Naive thymus-derived CD4-positive, alpha-beta T cell (primary cell): ENCODE measurements at places on chromosomes 5 and 9.

GRCh38 chr5:174626369-174626920 is 97.9 kb upstream of the MSX2 start:
- DNase-seq, result no peak

- DNase-seq, result peak; percentile 25
Observed at GRCh38 chr9:69877852-69878514, 57.4 kb downstream of the CFAP95 start.

GRCh38 chr9:24296124-24296523 is 249.6 kb downstream of the IZUMO3 start:
- no peak for DNase-seq

GRCh38 chr5:168916266-168916665 is 337.1 kb upstream of the PANK3 start:
- no peak for DNase-seq

- DNase-seq, result no peak
Observed at GRCh38 chr9:106228861-106229260, 534.5 kb downstream of the TMEM38B start.

- no peak for DNase-seq
Observed at GRCh38 chr9:24516463-24516862, 29.2 kb downstream of the IZUMO3 start.

- DNase-seq, result no peak
Observed at GRCh38 chr9:105329719-105330062, 85.2 kb downstream of the SLC44A1 start.

GRCh38 chr5:157563373-157563928 is 12.1 kb downstream of the ADAM19 start:
- no peak for DNase-seq

DNA sequence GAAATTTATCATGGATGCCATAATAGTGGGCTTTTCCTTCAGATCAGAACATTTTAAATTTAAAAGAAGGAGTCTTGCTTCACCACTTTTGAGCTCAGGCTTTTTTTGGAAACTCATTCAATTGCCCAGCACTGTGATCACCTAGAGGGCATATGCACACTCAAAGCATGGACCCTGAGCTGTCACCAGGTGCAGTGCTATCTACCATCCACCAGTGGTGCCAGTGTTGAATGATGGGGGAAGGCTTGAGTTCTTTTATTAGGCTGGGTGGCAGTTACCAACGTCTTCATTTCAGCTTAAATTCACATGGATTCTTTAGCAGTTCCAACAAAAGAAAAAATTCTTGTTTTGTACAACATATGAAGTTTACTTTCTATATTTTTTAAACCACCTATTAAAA is 164.1 kb downstream of the CFAP90 start:
- DNase-seq, result no peak

- DNase-seq, result no peak
Observed at GRCh38 chr9:115808108-115808507, 345.5 kb upstream of the PAPPA start.

- DNase-seq, result no peak
Observed at GRCh38 chr9:123329329-123329955, 26.6 kb upstream of the CRB2 start.

GRCh38 chr5:33929925-33930690 is 6.1 kb upstream of the RXFP3 start:
- no peak for DNase-seq

GRCh38 chr9:107016383-107016782 is 153.4 kb downstream of the ZNF462 start:
- no peak for DNase-seq

GRCh38 chr5:122775550-122776542 is 966 bp downstream of the SNX2 start:
- DNase-seq, result no peak

GRCh38 chr5:172716796-172717313 is 54.1 kb downstream of the DUSP1 start:
- DNase-seq, result peak; percentile 70

GRCh38 chr5:123124126-123124858 is 35.3 kb downstream of the PRDM6 start:
- no peak for DNase-seq

DNA sequence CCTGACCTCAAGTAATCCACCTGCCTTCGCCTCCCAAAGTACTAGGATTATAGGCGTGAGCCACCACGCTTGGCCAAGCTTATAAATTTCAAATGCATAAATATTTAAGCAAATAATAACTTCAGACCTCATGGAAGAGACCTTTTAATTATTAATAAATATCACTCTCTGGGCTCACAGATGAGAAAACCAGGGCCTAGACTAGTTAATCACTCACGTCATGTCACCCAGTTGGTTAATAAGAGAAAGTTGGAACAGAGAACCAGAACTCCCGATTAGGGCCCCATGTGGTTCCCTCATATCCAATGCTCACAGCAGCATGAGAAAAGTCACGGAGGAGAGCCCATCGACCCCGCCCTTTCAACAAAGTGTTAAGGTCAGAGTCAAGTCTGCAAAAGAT is 79.3 kb downstream of the EPB41L4A start:
- DNase-seq, result no peak

GRCh38 chr9:92324889-92325268 is 271 bp downstream of the NOL8 start:
- DNase-seq, result no peak

- no peak for DNase-seq
Observed at GRCh38 chr9:90726215-90726614, 75.4 kb upstream of the SYK start.

DNA sequence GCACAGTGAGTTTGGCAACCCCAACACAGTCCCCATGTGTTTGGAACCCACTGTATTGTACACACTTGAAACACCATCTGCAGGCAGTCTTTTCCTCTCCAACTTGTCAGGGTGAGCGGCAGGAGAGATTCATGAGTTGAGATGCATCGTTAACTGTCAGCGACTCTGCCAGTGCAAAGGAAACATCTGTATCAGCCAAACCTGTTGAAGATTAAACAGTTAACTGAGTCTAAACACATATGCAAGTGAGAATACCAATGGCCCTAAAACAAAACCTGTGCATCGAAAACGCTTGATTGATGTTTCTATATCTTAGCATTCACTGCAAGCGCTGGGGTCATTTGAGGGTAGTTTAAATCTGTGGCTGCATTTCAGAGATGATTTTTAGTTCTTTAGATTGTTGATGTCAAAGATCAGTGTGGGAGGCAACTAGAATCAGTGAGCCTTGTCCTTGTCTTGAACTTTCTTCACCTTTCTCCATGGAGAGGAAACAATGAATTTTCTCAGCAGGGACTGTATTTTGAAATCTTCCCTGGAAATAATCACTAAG is 41.3 kb upstream of the PAM start:
- no peak for DNase-seq

GRCh38 chr9:8613346-8613825 is 813.8 kb upstream of the DMAC1 start:
- no peak for DNase-seq

DNA sequence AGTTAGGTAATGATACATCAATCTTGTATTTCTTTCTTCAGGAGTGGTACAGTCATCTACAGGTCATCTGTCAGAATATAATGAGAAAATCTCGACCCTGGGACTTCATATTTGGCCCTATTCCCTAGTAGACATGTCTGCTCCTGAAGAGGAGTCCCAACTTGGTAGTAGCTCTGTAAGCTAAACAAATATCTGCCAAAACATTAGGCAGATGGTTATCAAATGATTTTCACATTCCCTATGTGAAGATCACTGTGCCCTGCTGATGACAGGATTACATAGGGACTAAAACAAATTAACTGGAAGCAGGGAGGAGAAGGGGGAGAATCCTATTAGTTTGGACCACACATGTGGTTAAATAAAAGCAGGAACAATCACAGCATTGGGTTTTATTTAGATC is 138.6 kb upstream of the NFIB start:
- DNase-seq, result no peak

DNA sequence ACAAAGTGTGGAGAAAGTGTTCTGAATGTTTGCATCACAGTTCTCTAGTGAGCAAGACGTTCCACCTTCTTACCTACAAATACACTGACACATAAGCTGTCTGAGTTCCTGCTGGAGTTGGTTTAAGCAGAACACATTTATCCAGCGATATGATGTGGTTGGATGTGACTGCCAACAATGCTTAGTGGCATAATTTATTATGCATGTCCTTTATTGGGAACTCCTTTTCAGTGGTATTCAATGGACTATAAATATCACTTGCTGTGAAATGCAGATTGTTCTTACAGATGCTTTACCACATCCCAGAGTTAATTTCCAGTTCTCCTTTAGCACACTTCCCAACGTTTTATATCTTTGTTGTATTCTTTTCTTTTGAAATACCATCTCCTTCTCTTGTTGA is 222.2 kb downstream of the LURAP1L start:
- DNase-seq, result no peak

DNA sequence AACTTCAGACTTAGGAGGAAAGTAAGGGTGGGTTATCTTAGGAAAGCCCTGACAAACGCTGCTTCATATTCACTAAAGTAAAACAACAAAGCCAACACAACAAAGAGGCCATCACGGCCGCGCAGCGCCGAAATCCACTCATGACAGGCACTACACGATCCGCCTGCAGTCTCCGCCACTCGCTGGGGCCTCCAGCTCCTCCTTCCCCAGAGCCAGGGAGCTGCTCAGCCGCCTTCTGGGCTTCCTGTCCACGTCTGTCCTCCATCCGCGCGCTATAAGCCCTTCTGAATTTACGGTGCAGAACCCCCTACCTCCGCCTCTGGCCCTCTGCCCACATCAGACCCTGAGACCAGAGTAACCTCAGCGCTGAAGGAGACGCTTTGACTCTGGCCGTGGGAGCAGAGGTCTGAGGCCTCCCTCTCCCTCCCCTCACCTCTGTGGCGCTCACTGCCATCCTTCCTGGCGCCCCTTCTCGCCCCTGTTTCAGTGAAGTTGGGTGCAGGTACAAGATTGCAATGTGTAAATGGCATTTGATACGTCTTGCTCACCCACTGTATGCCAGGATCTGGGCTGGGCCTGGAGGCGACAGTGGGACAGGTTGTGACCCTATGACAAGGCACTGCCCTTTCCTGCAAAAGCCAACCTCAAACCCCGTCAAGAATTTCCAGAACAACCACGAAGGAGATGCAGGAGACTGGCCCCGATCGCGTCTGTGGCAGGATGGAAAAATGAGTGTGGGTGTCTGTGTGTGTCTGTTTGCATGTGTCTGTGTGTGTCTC is 74.9 kb upstream of the PHYKPL start:
- DNase-seq, result no peak

- DNase-seq, result no peak
Observed at GRCh38 chr9:93895535-93895934, 59.6 kb downstream of the BARX1 start.

- DNase-seq, result no peak
Observed at GRCh38 chr5:170791325-170791954, 7.9 kb downstream of the GABRP start.

DNA sequence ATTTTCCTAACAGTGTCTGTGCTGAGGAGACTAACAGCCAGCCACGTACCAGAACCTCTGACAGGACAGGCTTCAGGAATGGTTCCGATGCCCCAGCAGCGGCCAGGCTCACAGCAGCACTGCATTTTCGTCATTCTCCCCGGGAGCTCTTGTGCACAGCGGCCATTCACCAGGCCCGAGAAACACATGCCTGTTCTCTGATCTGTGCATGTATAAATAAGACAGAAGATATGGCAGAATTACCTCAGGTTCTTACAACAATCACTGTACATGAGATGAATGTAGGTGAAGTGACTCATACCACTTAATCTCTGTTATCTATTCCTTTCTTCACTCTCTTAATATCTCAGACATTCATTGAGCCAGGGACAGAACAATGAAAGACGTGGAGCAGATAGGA is 143.0 kb downstream of the FBN2 start:
- no peak for DNase-seq
